ENCODE measurements at places on chromosomes 7 and 10. TPM values are rescaled to one million over a fixed set of nuclear protein-coding genes. Genes with fewer than 3 reads are reported as not detected.

ADAM12 gene
- total RNA-seq, result 9.7 TPM

CEP55 gene
- 30.8 TPM for total RNA-seq

SLC39A12 gene
- not detected for total RNA-seq

DNA sequence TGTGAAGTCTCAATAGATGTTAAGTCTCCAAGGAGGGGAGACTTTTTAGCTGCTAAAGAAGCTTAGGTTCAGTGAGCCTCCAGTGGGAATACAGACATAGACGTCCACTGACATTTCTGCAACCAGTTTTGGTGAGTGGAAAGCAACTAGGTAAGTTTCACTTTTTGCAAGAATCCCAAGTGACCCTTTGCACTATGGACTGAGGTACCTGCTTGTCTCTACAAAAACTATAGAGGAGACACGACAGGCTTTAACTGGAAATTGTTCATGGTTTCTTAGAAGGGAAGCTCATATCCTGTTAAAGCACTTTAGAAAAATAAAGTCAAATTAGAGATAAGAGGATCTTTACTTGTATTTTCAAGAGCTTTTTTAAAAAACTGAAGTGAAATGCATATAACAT is 38.6 kb downstream of the GBF1 start:
- DNase-seq, result no peak

DNA sequence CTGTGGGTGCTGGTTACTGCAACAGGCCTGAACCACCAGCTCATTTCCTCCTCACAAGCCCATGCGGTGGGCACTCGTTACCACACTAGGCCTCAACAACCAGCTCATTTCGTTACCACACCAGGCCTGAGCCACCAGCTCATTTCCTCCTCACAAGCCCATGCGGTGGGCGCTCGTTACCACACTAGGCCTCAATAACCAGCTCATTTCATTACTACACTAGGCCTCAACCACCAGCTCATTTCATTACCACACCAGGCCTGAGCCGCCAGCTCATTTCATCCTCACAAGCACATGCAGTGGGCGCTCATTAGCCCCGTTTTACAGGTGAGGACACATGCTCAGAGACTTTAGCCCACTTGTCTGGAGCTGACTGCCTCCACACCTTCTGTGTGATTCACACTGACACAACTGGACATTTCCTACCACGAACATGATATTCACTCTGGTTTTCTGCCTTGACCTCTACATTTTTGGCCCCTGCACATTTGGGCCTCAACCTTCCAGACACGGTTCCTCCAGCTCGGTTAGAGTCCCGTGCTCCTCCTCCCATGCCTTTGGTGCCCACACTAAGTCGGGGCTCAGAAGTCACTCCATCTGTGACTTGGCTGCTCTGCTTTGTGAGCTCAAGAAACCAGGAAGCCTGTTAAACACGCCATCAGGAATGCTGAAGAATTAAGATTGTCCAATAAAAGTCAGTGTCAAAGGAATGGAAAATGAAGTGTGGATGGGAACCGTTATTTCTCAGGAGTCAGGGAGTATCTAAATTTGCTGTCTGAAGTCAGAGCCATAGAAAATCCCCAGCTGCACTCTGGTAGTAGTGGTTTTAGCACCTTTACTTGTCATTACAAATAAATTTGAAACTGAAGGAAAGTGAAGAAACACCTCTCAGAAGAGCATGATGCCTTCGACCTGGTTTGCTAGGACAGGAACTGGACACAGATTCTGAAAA is 55.8 kb upstream of the LANCL2 start:
- no peak for DNase-seq

- peak; percentile 68 for DNase-seq
Measured at GRCh38 chr7:124700655-124701054, 64.9 kb downstream of the GPR37 start.

LOXL4 gene
- total RNA-seq, result 20.8 TPM

- DNase-seq, result no peak
Measured at GRCh38 chr7:2937701-2938513, 93.8 kb upstream of the GNA12 start.

- no peak for DNase-seq
Measured at GRCh38 chr7:4023502-4023901, 658.6 kb upstream of the FOXK1 start.

CYP2C8 gene
- not detected for total RNA-seq

SKAP2 gene
- 11.1 TPM for total RNA-seq

ZNF655 gene
- 49.6 TPM for total RNA-seq

- no peak for DNase-seq
Measured at GRCh38 chr10:14625765-14626525, 148.8 kb downstream of the FAM107B start.

GRCh38 chr7:3374239-3374638 is 73.2 kb downstream of the SDK1 start:
- DNase-seq, result no peak

ARHGEF5 gene
- total RNA-seq, result under 0.01 TPM

SHH gene
- total RNA-seq, result not detected

FAM25G gene
- total RNA-seq, result not detected

DNA sequence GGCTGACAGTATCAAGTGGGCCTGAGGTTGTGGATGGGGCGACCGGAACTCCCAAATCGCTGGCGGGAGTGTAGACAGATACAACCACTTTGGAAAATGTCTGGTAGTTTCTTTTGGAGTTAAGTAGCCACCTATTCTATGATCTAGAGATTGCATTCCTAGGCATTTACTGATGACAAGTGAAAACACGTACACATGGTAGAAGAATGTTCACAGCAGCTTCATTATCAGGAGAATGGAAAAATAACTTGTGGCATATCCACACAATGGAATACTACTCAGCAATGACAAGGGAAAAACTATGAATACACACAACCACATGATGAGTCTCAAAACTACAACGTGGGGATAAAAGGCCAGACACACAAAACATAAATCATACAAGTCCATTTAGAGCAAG is 146.0 kb downstream of the MYOF start:
- DNase-seq, result no peak

DNA sequence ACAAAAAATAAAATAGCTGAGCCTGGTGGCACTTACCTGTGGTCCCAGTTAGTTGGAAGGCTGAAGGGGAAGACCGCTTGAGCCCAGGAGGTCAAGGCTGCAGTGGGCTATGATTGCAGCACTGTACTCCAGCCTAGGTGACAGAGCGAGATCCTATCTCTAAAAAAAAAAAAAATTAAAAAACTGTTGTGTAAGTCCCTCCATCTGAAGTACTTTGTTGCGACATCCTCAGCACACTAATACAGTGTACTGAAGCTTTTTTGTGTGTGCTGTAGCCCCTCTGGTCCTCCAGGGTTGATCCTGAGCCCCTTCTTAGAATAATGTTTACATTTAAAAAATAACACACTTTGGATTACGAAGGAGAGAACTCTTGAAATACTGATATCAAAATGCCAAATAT is 71.3 kb downstream of the PFKFB3 start:
- peak; percentile 31 for DNase-seq

GRCh38 chr10:29869593-29869992 is 189.8 kb downstream of the JCAD start:
- no peak for DNase-seq

OTUD1 gene
- total RNA-seq, result 3.3 TPM

- DNase-seq, result no peak
Measured at GRCh38 chr10:89535171-89536012, at the start of gene SLC16A12. Gene SLC16A12 (minus strand): TSS chr10:89535594. CDS start chr10:89462578, 73,016 bp downstream.

GHRHR gene
- total RNA-seq, result not detected

DNA sequence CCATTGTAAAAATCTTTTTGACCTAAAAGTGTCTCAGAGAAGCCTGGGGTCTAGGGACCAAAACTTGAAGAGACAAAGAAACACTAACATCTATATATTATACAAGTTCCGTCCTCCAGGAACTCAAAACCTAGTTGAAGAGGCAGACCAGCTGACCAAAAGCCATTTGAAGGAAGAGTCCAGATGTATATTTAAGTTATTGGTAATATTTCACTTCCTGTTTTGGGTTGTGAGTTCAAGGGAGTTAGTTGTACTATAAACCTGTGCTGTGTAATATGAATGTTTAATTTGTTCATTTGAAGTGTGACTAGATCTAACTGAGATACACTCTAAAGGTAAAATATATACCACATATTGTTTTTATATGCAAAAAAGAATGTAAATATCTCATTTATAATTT is 45.0 kb downstream of the CDK1 start:
- DNase-seq, result no peak

SLC29A3 gene
- total RNA-seq, result 0.72 TPM

DNA sequence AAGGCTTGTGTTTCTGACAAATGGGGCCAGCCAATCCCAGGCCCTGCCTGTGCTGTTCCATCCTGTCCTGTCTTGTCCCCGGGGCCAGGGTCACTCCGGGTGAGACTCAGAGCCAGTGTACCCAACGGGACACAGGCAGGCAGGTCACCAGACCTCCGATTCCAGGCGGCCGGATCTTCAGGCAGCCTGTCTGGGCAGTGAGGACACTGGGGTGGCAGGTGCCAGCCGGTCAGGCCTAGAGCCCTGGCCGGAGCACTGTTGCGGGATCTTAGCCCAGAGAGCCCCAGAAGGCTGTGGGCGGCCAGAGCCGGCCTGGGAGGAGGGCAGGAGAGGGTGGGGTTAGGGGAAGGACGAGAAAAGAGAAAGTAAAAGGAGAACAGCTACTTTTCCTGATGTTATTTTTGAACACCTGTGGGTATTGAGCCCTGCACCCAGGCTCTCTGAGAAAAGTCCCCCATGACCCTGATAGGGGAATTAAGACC is 134.3 kb upstream of the TNRC18 start:
- DNase-seq, result peak; percentile 11

CYP2C19 gene
- not detected for total RNA-seq

GRCh38 chr7:158396301-158396905 is 191.2 kb downstream of the PTPRN2 start:
- DNase-seq, result no peak

GRCh38 chr10:119177708-119178371 is 772 bp downstream of the PRDX3 start:
- no peak for DNase-seq

ARHGAP22 gene
- 35.3 TPM for total RNA-seq

EN2 gene
- total RNA-seq, result not detected

DNA sequence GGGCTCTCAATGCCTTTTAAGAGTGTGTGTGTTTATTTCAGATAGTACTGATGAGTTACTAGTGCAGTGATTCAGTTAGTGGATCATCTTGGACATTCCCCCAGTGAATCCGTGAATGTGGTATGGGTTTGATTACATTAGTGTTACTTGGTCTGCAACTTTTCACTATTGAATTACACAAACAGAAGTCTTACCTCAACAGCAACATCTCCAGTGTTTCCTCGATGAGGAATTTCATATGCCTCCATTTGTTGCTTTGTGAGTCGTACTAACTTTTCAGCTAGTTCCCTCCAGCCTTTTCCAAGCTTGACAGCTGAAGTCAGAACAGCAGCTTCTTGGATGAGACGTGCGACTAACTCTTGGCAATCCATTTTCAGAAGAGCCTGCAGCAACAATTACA is 63.2 kb downstream of the MACC1 start:
- DNase-seq, result peak; percentile 88

GRCh38 chr7:475951-476441 is 43.6 kb downstream of the PDGFA start:
- no peak for DNase-seq

- DNase-seq, result peak; percentile 99
Measured at GRCh38 chr10:63629363-63630084, 108.3 kb downstream of the REEP3 start.

DNA sequence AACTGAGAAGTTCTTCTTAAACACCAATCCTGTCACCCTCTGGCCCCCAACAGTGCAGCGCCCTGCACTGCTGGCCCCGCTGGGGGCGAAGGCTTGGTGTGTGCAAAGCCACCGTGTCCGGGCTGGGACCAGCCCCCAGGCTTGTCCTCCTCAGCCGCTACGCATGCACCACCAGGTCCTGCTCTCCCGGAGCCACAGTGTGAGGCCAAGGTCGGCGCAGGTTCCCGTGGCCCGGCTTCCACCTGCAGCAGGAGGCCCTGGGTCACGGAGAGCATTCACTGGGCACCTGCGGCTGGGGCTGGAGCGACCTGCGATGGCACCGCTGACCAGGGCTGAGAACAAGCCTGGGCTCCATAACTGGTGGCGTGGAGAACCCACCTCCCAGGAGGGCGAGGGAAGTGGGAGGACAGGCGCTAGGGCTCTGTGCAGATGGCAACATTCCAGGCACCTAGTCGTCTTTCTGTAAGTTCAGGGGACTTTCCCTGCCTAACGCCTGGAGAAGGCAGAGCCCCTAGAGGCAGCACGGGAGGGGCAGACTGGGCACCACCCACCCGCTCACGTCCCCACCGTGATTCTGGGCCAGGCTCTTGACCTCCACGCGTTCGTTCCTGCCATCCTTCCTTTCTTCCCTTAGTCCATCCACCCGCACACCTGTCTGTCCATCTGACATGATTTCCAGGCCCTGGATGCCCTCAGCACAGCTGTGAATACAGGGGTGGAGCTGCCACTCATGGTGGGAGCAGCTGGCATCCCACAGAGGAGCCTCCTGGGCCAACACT is 271.6 kb downstream of the ELFN1 start:
- no peak for DNase-seq

DENND2A gene
- 7.8 TPM for total RNA-seq

DNA sequence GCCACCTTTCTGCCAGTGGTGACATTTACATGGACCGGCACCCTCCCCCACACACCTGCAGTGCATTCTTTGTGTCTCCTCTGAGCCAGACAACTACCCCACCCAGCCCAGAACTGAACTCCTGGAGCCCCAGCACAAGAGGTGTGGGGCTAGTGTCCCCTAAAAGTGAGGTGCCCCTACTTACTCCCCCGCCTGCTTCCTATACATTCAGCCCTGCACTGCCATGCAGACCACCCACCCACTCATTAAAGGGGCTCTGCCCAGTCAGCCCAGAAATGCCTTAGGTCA is 1.9 kb downstream of the SAP25 start:
- DNase-seq, result no peak

DNA sequence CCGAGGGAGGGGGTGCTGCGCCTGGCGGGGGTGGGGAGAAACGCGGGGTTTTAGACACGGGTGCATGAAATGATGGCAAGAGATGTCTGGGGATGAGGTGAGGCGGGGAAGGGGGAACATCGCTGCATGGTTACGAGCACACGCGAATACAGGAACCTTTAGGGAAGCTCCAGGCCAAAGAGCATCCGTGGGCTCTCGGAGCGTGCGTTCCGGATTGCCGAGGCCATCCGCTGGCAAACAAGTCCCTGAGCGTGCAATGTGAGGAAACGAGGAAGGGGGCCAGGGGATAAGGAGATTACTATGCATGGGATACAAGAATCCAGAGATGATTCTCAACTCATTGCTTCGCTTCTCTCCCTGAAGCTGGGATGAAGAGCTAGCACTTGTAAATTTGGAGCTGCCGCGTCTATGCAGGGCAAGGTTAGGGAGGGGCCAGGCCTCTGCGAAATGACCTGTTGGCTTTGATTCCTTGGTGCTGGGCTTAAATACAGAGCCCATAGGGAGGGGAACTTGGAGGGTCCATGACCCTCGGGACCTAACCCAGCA is 520 bp upstream of the WNT2 start:
- peak; percentile 22 for DNase-seq

DNA sequence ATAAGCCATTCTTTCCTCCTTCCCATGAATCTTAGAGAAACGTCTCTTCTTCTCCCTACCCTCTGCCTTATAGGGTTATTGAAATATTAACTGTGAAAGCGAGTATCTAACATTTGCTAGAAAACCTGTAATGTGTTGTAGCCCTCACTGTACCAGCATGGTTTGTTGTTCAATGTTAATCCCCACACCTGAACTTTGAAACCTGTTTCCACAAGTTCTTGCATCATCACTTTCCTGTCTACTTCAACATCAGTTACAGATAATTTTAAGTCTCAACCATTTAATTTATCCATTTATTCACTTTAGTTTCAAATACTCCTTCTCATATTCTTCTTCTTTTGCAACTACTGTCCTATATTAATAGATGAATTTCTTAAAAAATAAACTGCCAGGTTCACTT is 148.2 kb downstream of the ETV1 start:
- no peak for DNase-seq

- DNase-seq, result no peak
Measured at GRCh38 chr7:6614953-6615722, at the start of gene ZNF853. Gene ZNF853 (plus strand): TSS chr7:6615610. CDS start chr7:6616175, 565 bp downstream.
